ENCODE measurements at places on chromosomes 2 and 18. TPM values are rescaled to one million over a fixed set of nuclear protein-coding genes. Genes with fewer than 3 reads are reported as not detected.

- DNase-seq, result no peak
These were observed 830.4 kb downstream of the GALR1 start for GRCh38 chr18:78080081-78080480.

DNA sequence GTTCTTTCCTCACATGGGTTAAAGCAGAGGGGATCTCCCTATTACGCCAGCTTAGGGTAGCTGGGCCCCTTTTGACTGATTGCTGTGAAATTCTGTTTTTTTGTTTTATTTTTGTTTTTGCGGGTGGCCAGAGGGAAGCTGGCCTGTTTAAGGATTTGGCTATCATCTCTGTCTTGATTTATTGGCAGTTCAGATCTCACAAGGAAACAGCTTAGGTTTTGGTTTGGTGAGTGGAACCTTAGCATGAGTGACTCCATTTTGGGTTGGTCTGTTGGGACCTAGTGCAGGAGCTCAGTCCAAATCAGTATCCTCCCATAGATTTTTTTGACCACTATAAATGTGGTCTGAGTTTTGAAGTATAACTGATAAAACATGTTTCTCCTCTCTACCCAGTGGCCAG, 25.6 kb upstream of the NTSR2 start:
- DNase-seq, result no peak

MYL12A gene
- 1,001 TPM for total RNA-seq

GRCh38 chr2:241248289-241248688, 59.8 kb downstream of the ANO7 start:
- no peak for DNase-seq

DNA sequence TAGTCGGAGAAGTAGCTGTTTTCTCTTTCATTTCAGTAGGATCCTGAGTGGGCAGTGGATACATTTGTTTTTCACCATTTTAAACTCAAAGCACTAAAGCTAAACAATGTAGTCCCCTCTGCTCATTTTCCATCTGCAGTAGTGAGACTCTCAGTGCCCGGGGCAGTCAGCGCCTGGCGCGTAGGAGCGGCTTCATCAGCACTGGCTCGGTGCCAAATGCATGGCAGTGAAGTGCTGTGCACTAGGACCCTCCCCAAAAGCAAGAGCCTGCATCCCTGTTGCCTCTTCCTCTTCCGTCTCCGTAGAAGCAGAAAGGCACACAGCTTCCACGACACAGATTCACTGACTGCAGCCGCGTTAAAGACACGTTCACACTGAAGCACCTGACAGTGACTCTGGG, 19.0 kb upstream of the ESPNL start:
- DNase-seq, result no peak

DNA sequence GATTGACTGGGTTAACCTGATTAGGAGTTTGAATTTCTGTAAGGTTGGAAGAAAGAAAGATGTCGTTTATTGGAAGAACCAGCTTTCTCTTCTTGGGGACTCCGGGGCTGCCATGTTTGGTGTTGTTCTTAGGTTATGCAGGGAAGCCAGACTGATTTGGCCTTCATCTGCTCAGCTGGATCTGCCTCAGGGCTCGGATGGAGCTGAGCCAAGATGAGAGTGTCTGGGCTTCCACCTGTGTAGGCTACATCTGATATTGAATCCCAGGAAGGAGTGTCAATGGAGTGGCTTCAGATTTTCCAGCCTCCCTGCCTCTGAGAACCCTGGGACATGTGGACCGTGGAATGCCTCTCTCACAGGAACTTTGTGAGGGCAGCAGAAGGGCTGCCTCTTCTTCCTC, 126.1 kb downstream of the WDSUB1 start:
- DNase-seq, result no peak

DNA sequence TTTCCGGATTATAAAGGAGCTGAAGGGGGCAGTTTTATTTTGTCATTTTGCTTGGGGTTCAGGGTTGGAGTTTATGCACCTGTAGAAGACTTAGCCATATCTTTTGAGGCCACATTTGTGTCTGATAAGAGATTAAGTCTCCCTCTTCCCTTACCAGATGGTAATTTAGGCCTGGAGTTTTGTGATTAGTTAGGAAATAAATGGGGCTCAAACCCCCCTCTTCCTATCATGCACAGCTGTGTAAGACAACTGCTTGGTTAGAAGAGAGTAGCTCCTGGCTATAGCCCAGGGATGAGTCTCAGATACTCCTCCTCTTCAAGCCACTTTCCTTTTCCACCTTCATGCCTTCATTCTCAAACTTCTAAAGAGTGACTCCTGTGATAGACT, 802 bp upstream of the SAP130 start:
- DNase-seq, result no peak

Measured in dermis microvascular lymphatic vessel endothelial cell (primary cell).